ENCODE measurements at places on chromosomes 11 and 22.
A peak's percentile ranks its signal among the peaks of the same experiment; 100 is the strongest.

GRCh38 chr22:24434471-24435322, 7.3 kb downstream of the ADORA2A start:
- no peak for DNase-seq

GRCh38 chr11:31812383-31813381, 1.6 kb upstream of the PAX6 start:
- DNase-seq: no peak

DNA sequence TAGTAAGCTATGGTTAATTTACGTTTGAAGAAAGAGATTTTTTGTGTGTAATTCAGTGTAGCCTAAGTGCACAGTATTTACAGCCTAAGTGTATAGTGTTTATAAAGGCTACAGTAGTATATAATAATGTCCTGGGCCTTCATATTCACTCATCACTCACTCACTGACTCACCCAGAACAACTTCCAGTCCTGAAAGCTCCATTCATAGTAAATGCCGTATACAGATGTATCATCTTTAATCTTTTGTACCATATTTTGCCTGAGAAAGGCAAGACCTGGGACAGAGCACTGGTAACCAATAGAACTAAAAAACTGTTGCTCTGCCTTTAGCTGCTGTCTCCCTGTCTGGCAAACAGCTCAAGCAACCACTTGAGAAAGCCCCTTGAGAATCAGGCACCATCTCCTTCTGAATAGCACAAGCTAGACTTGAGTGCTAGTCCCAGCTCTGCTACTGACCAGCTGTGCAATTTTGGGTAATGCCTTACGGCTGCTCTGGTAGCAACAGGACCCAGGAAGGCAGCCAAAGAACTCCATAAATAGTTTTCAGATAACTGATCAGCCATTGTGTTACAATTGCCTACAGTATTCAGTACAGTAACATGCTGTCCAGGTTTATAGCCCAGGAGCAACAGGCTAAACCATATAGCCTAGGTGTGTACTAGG, 131.3 kb downstream of the KCNC1 start:
- DNase-seq: no peak

DNA sequence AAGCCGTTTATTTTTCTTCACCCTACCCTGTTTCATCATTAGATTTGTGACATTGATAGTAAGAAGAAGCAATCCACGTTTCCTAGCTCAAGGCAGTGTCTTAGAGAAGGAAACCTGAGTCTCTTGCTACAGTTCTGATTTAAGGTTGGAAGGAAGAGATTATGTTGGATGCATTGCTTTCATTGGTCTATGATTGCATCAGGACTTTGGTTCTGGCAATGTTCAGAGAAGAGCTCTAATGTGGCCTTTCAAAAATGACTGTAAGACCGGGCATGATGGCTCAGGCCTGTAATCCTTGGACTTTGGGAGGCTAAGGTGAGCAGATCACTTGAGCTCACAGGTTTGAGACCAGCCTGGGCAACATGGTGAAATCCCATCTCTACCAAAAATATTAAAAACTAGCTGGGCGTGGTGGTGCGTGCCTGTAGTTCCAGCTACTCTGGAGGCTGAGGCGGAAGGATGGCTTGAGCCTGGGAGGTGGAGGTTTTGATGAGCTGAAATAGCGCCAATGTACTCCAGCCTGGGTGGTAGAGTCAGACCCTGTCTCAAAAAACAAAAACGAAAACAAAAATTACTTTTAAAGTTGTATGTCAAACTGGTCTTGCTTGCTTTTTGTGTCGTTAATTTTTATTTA, 4.1 kb downstream of the NUCB2 start:
- DNase-seq: no peak

DNA sequence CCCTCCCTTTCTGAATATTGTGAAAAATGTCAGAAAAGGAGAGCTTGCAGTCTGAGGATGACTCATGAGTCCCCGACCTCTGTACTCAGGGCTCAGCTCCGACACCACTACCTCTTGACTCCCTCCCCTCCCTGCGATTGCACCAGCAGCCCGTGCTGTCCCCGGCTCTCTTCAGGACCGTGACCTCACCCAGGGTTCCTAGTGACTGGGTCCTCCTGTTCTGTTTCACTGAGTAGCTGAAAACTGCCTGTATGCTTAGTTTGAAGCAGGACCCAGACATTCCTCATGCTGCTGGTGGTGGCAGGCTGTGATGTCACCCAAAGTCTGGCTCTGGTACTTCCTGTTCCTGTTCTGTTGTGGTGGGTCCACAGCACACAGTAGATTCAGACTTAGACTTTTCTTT, 11.7 kb downstream of the PHRF1 start:
- peak; percentile 62 for DNase-seq

- no peak for DNase-seq
Measured at GRCh38 chr22:41481925-41482318, 13.0 kb downstream of the ACO2 start.

- DNase-seq: peak; percentile 98
Measured at GRCh38 chr11:94973099-94973968, at the start of the genes CWC15 and KDM4D. Gene CWC15, minus strand, starts transcription at chr11:94973556. Its CDS starts 1,371 bp downstream, at chr11:94972185. Gene KDM4D, plus strand, starts transcription at chr11:94973709. Its CDS starts 23,664 bp downstream, at chr11:94997373.

All from GM03348 (cell line).